SIG-M5 (cell line): ENCODE measurements at places on chromosomes 12 and 14.

DNA sequence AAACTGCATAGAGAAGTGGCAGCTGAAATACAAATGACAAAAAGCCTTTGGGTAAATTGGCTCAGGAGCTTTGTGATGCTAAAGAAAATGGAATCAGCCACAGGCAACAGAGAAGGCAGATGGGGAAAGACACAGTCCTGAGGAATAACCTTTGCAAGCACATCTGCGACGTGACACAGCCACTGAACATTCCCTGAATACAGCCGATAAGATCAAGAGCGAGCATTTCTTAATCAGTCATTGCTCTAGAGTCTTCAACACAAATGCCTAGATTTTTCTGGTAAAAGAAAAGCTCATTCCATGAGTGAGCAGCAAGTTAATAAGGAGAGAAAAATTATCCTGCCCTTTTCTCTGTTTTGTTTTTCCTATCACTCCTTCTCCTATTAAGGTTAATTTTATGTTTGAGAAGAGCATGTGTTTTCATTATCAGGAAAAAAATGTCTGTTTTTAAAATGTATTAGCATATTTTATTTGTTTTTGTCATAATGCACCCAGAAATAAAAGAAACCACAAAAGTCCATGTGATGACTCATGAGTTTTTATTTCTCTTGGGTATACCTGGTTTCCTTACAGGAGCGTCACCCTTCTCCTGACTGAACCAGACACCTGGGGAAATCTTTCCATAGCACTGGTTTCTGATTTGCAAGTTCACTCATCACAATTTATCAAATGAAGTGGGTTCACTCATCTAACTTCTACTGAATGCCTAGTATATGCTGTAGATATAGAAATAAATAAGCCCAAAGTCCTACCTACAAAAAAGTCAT is 45.4 kb upstream of the PCED1B start:
- no peak for DNase-seq

- no peak for DNase-seq
Observed at GRCh38 chr12:26524862-26525465, 308.0 kb downstream of the ITPR2 start.

DNA sequence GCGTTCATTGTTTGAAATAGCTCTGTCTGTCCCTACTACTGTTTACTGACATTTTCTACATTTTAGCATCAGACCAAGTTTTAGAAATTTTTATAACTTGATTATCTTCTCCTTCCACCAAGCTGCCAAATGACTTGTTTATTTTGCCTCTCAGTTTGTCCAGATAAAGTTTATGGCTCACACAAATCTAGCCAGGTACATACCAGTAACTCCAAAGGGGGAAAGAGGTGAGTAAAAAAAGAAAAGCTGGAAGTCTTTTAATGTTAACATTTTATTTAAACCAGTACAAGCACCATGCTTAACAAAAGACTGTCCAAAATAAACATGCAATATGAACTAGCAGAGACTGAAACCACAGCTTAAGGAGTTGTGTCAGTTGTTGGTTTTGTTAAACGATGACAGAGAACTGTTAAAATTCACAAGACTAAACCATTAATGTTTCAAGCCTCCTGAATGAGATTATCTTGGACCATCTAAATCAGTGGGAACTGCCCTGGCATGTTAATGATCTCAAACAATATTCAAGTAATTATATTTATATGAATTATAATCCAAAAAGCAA is 14.5 kb downstream of the GMFB start:
- DNase-seq: no peak

DNA sequence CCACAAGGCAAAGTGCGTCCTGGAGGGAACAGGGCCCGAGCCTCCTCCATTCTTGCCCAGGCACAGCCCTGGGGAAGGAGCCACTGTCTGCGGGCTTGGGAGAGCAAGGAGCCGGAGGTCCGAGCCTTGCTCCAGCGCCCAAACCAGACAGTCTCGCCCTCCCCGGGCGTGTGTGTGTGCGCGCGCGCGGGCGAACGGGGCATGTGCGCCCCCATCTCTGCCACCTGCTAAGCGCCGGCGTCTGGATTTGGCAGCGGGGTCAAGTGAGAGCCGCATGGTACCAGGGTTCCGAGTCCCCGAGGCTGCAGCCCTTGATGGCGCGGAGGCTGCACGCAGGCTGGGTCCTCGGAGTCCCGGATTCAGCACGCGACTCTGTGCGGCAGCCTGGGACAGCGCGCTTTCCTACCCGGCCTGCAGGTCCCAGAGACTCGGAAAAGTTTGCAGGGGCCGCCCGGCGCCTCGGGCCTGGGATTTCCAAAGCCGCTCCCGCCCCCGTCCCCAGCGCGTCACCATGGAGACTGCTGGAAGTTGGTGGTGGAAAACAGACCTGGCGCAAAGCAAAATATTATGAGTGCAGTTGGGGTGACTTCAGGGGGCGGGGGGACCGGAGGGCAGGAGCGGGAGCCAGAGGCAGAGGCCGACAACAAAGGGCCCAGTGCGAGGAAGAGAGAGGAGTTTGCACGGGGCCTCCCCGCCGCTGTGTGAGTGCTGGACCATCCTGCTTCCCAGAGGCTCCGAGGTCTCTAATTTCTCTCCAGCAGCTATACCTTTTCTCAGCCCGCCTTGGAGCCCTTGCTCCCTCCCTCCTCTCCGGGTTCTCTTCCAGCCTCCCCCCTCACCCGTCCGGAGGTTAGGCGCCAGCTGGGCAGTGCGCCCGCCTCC is 4.2 kb downstream of the RFX4 start:
- DNase-seq: no peak

DNA sequence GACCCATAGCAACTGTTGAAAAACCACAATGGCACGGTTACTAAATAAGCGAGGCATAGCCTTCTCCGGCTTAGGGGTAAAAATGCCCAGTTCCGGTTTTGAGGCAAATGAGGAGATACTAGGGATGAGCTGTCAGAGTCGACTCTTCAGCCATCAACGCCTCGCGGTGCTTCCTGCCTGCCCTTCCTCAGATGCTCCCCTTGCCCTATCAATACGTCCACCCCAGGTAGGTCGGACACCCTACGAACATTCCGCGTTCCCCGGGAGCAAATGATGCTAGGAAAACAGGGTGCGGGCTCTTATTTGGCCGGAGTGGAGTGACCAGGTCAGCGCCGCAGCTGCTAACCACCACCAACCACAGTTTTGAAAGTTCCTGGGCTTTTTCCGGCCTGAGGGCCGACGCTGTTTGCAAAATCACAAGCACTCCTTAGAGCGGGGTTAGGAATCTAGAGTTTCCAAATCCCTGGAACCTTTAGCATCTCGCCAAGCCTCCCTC is 1.2 kb downstream of the SRSF9 start:
- DNase-seq: peak; percentile 41

- no peak for DNase-seq
Observed at GRCh38 chr14:50342221-50343078, 30.3 kb downstream of the DMAC2L start.

GRCh38 chr14:74563233-74563585 is 48.8 kb downstream of the LTBP2 start:
- DNase-seq: no peak

DNA sequence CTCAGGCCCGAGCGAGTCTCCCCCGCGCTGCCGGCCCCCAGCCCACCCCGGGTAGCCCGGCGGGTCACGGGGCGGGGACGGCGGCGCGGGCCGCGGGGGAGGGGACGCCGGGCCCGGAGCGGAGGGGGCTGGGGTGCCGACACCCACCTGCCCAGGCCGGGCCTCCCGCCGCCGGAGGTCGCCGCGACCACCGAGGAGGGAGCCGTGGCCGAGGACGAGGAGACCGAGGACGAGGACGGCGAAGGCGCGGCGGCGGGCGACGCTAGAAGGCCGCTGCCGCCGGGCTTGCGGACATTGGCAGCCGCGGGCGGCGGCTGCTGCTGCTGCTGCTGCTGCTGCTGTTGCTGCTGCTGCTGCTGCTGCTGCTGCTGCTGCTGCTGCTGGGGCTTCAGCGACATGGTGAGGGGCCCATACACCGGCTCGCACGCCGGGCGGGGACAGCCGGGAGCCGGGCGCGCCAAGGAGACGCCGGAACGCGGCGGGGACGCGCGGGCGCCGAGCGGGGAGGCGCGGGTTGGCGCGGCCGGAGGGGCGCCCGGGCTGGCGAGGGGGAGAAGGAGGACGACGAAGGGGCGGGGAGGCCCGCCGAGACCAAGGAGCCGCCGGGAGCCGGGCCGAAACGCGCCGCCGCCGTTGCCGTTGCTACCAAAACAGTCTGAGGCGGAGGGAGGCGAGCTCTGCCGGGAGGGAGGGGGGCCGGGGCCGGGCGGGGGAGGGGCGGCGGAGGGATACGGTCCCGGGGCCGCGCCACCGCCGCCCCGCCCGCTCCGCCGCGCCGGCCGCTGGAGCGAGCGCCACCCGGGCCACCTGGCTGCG is at the start of gene ATXN2:
Gene ATXN2, minus strand, starts transcription at position 679 of the 816 bp plus-strand sequence. Its CDS starts 281 bp downstream, at position 398.
- no peak for DNase-seq

DNA sequence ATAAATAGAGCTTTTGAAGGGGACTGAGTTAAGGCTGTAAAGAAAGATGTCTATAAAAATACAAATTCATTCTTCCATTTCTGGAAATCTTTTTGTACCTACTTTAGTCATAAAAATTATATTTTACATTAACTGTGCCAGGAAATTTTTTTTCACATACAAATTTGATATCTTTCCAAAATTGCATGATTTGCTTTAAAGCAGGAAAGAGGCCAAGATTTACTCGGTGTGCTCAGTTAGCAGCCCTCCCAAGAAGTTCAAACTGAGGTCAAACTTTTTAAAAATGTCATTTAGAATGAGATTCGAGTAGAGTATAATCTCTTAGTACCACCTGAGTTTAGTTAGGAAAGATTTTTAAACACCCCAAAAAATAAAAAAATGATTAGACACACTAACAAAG is 173.2 kb upstream of the GRIP1 start:
- DNase-seq: no peak

- DNase-seq: no peak
Observed at GRCh38 chr14:65961004-65961403, 525.2 kb upstream of the CCDC196 start.

GRCh38 chr14:30211326-30211725 is 283.7 kb upstream of the PRKD1 start:
- no peak for DNase-seq

- no peak for DNase-seq
Observed at GRCh38 chr14:104746934-104747481, 5.9 kb upstream of the SIVA1 start.

DNA sequence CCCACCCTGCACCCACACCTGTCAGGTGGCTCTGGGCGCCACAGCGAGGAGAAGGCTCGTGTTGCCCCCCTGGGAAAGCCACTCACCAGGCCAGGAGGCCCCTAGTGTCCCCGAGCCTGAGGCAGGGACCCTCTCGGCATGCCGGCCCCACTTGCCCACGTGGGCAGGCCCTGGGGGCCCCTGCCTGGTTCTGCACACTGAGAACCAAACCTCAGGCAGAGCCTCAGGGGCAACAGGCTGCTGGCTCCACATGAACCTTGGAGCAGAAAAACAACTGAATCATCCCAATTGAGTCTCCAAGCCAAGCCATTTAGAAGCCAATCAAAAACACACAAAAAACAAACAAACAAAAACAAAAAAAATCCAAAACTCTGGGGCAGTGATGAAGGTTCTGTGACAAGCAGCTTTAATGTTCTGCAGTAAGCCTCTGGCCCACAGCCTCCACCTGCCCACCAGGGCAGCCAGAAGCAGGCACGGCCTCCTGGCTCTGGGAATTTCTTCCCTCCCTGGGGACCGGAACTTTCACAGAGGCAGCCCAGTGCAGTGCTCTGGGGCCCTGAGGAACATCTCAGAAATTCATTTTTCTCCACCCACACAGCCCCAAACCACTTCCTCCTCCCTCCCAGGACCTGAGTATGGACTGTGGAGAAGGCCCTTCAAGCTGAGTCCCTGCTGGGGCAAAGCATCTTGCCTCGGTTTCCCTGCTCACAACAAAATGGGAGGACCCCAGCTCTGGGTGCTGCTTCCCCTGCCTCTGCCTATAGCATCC is 90.2 kb downstream of the CHGA start:
- no peak for DNase-seq

GRCh38 chr12:84355561-84355960 is 557.0 kb downstream of the SLC6A15 start:
- DNase-seq: no peak

- no peak for DNase-seq
Observed at GRCh38 chr12:63124778-63125177, 26.2 kb downstream of the AVPR1A start.

DNA sequence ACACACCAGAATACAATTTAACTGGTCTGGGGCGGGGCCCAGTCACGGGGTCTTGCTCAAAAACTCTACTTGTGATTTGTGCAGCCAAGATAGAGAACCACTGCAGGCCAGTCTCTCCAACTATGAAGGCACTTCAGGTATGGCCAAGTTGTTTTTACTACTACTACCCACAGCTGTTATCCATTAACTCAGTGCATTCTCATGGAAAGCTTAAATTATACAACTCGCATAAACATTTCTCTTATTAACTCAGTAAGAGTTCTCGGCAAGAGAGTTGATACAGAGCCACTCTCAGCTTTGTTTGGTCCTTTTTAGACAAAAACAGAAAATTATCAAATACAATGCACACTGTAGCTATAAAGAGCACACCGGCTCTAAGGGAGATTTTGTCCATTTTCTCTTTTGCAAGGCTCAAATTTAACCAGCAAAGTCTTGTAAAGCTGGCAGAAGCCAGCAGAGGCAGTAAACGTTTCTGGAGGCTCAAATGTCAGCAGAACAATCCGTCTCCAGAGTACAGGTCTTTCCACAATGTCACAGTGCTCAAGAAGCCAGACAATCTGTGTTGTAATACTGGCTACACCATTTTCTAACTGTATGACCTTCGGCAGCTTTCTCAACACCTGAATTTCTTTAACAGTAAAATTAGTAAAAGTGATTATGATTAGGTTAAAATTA is 85.9 kb downstream of the PTGER2 start:
- DNase-seq: no peak

DNA sequence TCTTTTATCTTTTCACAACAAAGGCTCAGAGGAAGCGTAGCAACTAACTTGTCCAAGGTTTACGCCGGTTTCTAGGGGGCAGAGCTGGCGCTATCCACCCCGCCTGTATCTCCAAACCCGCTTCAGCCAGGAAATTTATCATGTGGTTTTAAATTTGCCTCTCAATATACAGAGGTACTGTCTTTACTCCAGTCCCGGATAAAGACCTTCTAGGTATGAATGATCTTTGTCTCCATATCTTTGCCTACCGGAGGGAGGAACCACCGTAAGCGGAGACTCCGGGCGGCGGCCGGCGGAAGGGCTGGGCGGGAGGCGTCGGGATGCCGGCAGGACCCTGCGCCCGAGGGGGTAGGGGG is 693 bp upstream of the RIMKLB start:
- no peak for DNase-seq

- DNase-seq: no peak
Observed at GRCh38 chr12:15181017-15181683, 40.1 kb downstream of the RERG start.

- DNase-seq: no peak
Observed at GRCh38 chr12:56040151-56040550, 1.6 kb upstream of the RPS26 start.

GRCh38 chr12:12474931-12475795 is 87.5 kb downstream of the DUSP16 start:
- no peak for DNase-seq

GRCh38 chr14:69086537-69086936 is 66.4 kb downstream of the DCAF5 start:
- no peak for DNase-seq
